Lower lobe of right lung (tissue), 2 donors: ENCODE measurements at places on chromosomes 6 and 20.
A peak's percentile ranks its signal among the peaks of the same experiment; 100 is the strongest.

DNA sequence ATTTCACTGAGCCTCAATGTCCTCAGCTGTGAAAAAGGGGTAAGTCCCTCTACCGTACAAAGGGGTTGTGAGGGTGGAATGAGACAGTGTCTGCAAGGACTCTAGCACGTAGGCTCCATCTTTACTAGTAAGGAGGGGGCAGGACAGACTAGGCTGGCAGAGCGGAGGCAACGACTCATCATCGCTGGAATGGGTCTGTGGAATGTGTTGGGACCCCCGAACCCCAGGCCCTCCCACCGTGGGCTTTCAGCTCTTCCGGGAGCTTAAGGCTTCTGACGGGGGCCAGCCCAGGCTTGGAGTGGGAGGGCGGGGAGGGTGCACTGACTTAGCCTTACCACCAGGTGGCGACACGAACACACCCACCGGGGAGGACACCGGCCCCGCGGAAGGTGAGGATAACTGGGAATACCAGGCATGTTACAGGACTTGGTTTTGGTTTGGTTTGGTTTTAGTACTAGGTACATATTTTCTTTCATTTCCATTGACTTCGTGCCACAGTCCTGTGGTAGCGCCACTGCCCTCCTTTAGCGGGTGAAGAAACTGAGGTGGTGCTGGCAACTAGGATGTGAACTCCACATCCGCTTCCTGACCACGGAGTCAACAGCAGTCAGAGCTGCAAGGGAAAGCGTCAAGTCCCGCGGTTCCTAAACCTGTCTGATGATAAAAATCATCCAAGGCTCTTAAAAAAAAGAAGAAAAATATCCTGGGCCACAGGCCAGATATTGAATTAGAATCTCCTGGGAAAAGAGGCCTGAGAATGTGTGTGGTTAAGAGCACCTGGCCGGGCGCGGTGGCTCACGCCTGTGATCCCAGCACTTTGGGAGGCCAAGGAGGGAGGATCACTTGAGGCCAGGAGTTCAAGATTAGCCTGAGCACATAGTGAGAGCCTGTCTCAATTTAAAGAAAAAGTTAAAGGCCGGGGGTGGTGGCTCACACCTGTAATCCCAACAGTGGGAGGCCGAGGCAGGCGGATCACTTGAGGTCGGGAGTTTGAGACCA, 10.3 kb upstream of the TULP1 start:
- peak; percentile 84 for DNase-seq

GRCh38 chr6:159934181-159934580, 34.7 kb upstream of the IGF2R start:
- DNase-seq = no peak

DNA sequence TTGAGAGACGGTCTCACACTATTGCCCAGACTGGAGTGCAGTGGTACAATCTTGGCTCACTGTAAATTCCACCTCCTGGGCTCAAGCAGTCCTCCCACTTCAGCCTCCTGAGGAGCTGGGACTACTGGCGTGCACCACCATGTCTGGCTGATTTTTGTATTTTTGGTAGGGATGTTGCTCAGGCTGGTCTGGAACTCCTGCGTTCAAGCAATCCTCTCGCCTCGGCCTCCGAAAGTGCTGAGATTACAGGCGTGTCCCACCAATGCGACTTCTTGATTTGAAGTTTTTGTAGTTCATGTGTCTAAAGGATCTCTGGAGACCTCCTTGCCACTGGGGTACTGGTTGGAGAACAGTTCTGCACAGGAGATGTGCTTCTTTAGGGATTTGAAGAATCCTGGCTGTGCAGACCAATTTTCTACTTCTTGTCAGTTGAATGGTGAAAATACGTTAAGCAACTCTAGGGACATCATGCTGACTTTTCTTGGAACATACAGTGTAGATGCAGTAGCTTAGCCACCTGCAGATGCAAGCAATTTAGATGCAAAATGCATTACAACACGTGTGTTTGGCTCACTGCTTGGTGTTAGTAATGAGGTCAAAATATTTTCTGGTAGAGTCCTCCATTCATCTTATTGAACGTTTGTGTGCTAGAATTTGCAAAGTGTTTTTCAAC, 28.2 kb downstream of the SYTL3 start:
- no peak for DNase-seq

DNA sequence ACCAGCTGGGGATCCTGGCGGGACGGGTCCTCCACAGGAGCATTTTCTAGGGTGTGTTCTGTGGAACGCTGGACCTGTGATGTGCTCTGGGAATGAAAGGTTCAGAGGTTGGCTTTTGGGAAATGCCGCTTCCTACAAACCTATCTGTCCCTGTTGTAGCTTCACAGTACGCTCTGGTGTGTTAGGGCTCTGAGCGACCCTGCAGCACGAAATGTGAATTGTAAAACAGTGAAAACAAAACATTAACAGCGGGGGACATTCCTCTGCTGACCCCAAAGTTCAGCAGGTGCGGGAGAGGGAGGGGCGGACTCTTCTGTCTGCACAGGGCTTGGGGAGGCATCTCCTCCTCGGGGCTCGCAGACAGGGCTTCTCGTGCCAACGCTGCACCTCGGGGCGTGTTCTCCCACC, 155.9 kb downstream of the NRN1 start:
- DNase-seq = no peak

DNA sequence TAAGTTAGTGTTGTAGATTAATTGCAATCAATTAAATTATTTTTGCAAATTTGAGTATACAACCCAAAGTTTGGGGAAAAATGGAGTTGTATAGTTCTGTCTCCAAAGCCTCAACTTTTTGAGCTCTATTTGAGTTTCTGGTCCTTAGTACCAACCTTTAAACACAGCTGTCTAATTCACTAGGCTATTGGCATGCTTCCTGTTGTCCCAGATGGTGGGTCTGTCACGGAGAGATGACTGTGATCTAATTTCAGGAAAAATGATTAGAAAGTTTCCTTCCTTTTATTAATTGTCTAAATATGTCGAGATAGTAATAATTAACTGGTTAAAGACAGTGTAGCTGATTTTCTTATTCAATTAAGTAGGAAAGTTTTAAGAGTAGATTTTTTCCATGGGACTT, 109.6 kb downstream of the SCAF8 start:
- no peak for DNase-seq

DNA sequence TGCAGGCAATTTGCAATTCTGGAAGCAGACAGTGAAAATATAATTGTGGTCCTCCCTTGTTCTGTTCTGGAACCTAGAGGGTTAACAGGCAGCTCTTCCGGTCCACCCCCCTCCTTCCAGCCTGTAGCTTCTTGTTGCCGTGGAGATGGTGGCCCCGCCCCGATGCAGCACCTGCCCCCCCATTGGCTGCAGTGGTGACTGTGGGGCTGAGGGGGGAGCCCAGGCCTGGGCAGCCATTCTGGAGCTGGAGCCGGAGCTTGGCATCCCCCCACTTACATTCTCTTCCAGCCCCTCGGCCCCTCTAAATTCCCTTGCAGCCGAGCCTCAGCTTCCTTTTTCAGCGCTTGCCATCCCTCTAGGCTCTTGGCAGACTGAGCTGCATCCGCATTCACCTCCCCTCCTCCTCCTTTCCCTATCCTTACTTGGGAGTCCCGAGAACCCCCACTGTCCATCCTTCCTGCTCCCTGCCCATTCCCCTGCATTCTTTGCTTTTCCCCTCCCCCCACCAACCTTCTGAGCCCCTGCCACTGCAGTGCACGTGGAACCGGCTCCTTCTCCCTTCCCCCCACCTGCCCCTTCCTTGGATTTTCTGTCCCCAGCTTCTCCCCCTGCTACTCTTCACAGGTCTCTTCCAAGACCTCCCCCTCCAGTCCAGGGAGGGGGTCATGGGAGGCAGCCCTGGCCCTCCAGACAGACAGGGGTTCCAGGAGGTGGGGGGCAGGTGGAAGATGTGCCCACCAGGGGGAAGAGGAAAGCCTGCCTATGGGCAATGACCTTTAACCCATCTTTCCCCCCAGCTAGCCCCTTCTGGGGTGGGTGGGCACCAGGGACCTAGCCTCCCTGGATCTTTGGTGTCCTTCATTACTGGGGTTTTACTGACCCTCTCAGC, 11.4 kb downstream of the SYNGAP1 start:
- DNase-seq = peak; percentile 71

- DNase-seq = no peak
Measured at GRCh38 chr6:90290811-90291420, 5.7 kb downstream of the BACH2 start.
